ENCODE measurements at places on chromosomes 7 and 10.

- no peak for DNase-seq
These were observed 499.9 kb downstream of the AUTS2 start for GRCh38 chr7:70098133-70098561.

- no peak for DNase-seq
These were observed 97.9 kb downstream of the MTPN start for GRCh38 chr7:135879233-135879632.

DNA sequence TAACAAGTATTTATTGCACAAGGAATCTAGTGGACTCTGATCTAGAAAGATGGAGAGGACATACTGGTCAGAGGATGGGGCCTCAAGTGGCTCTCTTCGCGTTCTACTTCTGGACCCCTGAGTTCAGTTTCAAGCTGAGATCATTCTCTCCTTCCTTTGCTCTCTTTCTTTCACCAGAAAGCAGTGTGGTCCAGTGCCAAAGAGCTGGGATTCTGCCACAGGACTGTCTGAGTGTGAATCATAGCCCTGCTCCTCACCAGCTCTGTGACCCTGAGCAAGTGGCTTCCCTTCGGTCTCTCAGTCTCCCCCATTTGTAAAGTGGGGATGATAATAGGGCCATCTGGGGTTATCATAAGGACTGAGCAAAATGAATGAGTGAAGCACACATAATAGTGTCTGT, 715.2 kb downstream of the SUGCT start:
- DNase-seq: no peak

GRCh38 chr10:62632071-62632809, 172.3 kb upstream of the ADO start:
- DNase-seq: peak; percentile 60

DNA sequence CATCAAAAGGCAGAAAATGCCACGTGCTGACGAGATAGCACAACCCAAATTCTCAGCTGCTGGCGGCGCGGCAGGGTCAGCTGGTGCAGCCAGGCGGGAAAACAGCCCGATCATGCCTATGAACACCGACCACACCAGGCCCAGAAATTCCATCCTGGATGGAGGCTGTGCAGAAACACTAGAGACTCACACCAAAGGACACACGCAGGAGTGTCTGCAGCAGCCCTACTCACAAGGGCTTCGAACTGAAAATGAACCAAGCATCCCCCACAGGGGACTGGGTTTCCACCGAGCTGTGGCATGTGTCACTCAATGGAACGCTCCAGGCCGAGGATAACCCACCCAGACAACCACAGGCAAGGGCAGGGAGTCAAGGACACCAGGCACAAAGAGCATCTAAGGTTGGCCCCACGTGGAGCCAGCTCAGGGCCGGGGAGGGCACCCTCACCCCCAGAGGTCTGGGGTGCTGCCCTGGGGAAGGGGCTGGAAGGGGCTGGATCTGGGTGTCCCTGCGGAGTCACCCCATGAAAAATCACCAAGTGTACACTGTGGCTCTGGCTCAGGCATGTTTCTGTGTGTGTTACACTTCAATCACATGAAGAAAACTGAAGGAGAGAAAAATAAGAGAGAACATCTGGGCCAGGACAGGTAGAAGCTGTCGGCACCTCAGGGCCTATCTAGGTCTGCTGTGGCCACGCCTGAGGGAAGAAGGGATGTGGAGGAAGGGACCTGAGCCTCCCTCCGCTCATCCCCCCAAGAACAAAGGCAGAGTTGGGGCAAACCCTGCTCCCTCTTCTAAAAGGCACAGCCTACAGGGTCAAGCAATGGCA, 33.0 kb downstream of the RASGEF1A start:
- DNase-seq: no peak

DNA sequence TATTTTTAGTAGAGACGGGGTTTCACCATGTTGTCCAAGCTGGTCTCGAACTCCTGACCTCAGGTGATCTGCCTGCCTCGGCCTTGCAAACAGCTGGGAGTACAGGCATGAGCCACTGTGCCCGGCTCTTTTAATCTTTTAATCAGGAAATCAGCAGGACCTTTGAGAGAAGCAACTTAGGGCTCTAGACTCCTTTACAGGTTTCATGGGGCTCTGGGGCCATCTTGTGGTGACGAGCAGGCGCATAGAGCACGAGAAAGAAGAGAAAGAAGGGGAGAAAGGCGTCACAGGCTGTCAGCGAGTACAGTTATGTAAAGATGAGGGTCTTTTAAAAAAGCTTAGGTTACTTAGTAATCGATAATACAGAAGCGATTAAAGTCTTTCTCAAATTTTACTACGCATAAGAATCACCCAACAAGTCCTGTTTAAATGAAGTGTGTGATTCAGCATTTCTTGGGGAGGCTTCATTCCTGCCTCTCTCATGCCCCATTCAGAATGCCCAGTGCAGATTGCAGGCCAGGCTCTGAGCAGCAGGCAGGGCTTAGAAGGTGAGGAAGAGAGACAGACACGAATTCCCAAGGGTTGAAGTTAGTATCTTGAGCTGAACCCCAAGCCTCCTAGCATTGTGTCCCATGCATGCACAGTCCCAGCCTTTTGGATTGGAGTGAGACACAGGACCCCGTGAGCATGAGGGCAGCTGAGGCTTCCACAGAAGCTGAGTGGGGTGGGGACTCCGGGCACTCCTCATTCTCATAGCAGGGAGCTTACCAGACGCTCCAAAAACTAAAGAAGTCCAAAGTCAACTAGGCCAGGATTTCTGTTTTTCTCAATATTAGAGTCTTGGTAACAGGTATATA, 23.6 kb upstream of the PFKP start:
- DNase-seq: peak; percentile 53

DNA sequence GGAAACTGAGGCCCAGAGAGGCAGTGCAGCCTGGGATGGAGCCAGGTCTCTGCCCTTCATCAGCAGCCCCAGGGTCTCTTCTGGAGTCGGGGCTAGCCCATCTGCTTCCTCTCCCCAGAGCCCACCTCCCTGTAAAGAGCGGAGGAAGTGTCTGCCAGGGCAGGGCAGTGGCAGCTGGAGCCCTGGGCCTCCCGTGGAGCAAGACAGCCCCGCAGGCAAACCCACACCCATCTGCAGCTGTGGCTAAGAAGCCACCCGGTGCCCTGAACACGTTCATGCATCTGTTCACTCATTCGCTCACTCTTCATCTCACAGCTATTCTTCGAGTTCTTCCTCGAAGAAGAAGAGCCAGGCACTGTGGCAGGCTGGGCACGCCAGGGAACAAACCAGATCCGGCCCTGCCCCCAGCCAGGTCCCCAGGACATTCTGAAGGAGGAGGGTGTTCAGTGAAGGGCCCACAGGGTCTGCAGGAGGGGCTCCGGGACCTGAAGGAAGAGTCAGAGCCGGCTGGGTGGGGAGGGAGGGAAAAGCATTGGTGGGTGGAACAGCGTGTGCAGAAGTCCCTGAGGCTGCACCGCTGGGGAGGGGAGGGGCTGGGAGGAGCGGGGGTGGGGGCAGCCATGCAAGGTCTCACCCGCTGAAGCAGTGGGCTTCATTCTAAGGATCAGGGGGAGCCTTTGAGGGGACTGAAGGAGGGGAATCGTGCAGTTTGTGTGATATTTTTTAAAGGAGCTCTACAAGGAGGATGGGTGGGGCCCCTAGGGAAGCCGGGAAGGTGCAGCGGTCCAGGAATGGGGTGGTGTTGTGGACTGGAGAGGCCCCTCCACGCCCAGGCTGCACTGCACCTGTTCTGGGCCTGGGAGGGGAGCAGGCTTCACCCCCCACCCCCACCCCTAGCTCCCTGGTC, 99.1 kb downstream of the UNCX start:
- no peak for DNase-seq

DNA sequence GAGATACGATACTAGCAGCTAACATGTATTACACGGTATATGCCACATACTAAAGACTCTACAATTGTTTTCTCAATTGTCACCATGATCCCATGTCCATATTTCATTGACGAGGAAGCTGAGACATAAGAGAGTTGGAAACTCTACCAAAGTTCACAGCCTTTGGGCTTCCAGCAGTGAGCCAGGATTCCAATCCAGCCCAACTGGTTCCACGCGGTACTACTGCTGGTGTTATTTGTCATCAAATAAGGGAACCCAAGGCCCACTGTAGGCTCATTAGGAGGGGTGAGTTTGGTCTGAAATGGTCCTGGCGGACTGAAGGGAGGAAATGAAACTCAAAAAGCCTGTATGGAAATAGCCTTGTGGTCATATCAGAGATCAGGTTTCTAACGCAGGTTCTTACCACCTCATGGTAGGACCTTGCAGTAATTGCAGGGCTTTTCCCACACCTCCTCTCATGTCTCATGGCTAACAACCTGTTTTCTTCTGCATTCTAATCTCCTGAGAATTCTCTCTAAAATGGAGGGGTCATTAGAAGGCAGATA, 814.6 kb downstream of the LRMDA start:
- no peak for DNase-seq

GRCh38 chr10:69232252-69232651, 12.1 kb downstream of the HKDC1 start:
- DNase-seq: no peak

DNA sequence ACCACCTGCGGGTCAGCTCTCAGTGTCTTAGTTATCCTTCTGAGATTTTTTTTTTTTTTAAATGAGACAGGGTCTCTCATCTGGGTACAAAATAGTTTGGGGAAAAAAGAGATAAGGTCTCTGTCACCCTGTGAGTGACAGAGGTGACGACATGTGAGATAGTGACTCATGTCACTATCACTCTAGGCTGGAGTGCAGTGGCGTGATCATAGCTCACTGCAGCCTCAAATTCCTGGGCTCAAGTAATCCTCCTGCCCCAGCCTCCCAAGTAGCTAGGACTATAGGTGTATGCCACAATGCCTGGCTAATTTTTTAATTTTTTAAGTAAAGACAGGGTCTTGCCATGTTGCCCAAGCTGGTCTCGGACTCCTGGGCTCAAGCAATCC, 10.4 kb downstream of the BLVRA start:
- DNase-seq: no peak

DNA sequence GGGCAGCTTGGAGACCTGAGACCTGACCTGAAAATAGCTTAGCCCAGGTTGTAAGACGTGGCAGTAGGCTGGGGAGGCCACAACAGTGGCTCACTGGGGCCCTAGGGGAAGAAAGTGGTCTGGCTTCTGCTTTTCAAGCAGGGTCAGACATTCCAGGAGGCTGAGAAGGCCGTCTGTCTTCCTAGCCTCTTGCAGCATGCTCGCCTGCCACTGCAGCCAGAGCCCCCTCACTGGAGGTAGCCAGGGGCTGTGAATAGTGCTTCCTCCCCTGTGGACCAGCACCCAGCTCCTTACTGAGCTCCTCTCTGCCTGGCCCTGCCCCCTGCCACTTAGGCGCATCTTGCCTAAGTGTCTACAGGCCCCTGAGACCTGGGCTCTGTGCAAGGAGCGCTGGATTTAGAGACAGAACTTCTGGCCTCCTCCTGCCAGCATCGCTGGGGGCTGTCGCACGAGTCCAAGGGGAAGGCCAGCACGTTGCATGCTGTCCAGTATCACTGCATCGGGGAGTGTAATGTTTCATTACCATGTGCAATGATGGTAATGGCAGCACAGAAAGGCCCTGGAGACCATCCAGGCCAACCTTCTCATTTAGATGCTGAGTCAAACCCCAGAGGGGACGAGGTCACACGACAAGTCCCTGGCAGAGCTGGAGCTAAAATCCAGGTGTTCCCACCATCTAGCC, 12.7 kb downstream of the ZMIZ1 start:
- DNase-seq: no peak

- DNase-seq: no peak
These were observed 1.8 kb upstream of the MICALL2 start for GRCh38 chr7:1460821-1461645.

GRCh38 chr7:18086165-18087025, 58.7 kb upstream of the PRPS1L1 start:
- no peak for DNase-seq

- no peak for DNase-seq
These were observed 41.2 kb upstream of the TNS3 start for GRCh38 chr7:47622946-47623640.

GRCh38 chr7:29607259-29607658, 43.6 kb downstream of the PRR15 start:
- DNase-seq: no peak

GRCh38 chr10:50382576-50383023, 131.3 kb upstream of the ASAH2 start:
- no peak for DNase-seq

DNA sequence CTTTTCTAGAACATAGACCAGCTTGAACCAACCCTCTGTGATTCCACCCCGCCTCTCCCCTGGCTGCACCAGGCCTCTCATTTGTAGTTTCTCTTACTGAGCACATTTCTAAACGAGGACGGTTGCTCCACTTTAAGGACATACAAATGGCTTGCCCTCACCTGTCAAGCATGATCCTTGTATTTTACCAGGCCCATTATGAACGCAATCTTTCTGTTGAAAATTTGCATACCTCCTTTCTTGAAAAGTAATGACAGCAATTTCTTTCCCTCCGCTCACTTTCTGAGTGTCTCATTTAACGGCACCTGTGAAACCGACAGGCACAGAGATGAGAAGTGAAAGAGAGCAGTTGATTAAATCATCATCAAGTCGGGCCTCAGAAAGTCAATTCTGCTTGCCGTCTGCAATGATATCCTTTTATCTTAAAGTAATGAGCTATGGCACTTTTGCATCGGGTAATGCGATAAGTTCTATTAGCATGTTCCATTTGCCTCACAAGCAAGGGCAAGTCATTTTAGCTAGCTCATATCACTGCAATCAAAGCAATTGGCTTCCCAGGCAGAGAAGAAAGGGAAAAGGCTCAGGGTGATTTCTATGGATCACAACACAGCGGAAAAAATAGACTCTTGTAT, 705.6 kb upstream of the GALNT17 start:
- DNase-seq: no peak

GRCh38 chr10:110076559-110077318, 69.0 kb downstream of the ADD3 start:
- peak; percentile 66 for DNase-seq

DNA sequence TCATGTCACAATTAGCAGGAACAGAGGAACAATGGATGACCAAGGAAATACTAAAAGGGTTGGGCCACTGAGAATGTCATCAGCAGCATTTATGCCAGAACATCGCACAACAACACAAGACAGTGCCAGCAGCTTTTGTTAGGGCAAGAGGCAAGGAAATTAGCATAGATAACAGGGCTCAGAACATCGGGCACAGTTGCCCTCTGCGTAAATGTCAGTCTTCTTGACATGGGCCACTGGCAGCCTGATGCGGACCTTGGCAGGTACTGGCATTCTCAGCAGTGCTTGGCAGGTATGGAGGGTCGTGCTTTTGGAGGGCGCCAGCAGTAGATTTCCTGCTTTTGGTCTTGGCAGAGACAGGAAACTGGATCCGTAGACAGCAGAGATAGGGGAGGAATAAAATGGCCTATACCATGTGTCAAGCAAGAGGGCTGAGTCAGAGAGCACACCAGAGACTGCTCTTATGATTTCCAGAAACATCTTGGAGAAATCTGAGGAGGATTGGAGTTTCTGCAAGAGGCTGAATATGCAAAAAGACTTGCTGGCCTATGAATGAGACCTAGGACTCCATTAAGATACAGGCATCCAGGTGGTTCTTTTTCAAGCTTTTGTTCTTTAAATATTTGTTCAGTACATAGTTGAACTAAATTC, 371.5 kb upstream of the MTPN start:
- DNase-seq: no peak

GRCh38 chr10:126198681-126199080, 189.6 kb downstream of the ADAM12 start:
- no peak for DNase-seq

GRCh38 chr7:134755422-134756022, 23.9 kb upstream of the CALD1 start:
- peak; percentile 45 for DNase-seq

GRCh38 chr10:23966504-23967051, 242.4 kb upstream of the KIAA1217 start:
- no peak for DNase-seq
